Stimulated activated CD4-positive, alpha-beta T cell treated with anti-CD3 and anti-CD28 coated beads, Interleukin-15, amount 100 ng/mL, for 1 hour (primary cell): ENCODE measurements at places on chromosomes 5 and 9.

DNA sequence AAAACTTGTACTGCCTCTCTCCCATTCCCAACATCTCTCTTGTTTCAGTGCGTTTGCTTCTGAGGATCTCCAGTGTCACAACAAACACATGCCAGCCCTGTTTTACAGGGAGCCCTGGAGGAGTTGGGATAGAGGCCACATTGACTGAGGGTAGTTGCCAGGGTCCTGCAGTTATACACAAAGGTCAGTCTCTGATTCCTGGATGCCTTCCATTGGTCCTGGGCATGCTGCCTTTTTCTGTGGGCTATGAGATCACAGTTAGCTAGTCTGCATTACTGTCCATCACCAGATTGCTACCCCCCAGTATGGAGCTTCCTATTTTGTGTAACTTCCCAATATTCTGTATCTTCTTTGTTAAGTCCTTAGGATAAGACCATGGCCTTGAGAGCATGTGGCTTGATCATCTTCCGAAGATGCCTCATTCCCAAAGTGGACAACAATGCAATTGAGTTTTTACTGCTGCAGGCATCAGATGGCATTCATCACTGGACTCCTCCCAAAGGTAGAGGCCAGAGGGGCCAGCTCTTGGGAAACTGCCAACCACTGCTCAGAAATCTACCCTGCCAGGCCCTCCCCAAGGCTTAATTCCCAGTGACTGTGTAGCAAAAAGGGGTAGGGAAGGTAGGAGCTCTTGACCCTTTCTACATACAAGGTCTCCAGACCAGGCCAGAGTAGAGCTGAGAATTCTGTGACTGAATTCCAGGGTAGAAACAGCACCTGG, 9.5 kb downstream of the NUDT2 start:
- DNase-seq: no peak

DNA sequence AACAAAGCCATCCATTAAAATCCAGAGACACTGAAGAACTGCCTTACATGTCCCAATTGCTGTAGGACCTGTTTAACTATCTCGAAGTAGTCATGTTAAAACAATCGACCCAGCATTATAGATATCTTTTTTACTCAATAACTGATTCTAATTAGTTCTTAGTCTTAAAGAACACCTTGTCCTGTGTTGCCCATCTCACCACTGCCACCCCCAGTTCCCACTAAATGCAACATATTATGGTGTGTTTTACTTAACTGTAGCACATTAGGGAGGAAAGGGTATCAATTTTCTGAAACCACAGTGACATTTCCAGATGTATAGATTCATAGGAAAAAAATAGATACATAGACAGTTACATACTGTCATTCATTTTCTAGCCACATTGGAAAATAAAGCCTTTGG, 221.2 kb downstream of the MEF2C start:
- DNase-seq: no peak

GRCh38 chr5:130068988-130069387, 164.7 kb downstream of the CHSY3 start:
- no peak for DNase-seq

DNA sequence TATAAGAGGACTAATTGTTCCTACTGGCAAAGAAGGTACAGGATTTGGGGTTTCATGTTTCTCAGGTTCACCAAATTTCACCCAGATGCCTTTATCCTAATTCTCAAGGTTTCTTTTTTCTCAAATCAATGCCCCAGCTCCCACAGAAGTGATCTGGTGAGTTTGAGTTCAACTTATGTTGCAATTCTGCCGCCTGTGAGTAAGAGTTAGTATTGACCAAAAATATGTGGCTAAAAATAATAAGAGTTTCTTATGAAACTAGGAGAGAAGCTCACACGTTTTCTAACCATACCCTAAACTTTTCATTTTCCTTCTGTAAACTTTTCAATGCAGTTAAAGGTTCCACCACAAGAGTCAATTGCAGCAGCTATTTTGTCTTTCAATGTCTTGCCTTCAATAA, 15.1 kb downstream of the SLCO6A1 start:
- DNase-seq: no peak

DNA sequence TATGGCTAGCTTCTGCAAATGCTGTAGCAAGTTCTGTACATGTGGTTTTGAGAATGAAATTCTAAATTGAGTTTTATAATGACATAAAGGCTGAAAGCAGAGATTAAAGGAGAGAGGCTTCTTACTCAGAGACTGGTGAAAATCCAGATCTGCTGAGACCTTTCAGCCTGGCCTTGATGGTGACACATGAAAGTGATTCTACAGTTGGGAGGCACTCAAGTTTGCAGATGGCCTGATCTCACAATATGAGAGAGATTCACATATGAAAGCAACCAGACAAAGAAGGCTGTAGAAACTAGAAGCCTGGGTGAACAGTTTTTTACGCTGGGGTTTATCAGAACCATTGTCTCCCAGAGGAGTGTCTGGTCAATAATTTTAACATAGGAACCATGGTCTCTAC, 49.0 kb downstream of the RAB3C start:
- DNase-seq: no peak

DNA sequence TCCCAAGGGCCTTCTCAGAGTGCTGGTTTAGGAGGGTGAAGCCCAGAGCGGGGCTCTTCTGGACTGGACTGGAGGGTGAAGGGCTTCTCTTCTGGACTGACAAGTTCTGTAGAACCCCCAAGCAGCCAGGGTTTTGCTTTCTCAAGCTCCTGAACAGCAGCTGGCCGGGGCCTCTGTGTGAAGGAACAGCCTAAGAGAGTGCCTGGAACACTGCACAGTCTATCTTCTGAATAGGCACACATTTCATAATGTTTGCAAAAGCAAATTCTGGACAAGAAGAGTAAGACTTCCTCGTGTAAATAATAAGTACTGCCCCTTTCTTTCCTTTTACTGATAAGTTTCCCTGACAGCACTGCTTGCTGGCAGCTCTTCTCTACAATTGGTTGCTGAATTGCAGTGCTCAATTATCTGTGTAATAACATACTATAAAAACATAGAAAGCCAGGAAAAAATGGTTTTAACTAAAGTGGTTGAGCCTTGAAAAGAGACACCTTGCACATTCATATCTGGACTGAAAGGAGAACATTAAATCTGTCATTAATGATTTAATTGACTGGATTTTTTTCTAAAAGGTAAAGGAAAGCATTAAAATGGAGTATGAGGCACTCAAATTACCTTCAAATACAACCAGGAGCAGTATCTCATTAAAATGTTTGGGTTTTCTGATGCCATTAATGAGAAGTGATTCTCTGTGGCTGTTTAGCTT, 20.5 kb downstream of the MAST4 start:
- no peak for DNase-seq

- DNase-seq: no peak
Measured at GRCh38 chr9:81266086-81266485, 423.3 kb downstream of the TLE1 start.

DNA sequence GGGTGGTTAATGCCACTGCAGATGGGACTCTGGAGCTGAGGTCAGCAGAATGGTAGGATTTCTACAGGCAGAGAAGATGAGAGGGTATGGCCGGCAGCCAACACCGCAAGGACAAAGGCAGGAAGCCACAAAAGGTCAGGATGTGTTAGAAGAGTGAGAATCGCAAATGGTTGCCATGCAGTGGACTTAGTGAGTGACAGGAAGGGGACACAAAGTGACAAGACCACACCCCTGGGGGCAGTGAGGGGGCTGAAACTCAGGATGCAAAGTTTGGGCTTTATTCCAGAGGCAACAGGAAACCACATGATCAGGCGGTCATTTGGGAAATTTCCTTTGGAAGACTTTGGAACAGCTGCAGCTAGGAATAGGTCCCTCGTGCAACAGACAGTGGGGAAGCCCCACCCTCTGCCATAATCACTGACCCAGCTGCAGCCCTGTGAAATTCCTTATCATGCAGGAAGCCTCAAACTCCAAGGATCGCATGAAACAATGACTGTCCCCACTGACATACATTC, 14.2 kb upstream of the CCDC180 start:
- DNase-seq: no peak

DNA sequence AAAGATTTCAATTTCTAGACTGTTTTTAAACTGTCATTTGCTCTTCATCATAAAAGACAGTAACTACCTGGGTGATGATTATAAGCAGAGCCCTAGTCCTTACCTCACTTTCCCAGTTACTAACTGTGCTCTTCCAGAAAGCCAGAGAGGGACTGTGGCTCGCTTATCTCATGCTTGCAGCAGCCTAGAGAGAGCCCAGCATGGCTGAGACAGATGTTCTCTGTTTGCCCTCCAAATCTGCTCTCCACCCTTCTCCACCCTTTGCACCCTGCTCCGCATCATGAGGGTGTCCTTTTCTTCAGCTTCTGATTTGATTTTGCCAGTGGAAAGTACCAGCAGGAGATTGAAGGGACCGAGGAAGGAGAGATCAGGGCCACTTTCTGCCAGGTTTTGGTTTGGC, 61.2 kb upstream of the SELENOP start:
- no peak for DNase-seq

DNA sequence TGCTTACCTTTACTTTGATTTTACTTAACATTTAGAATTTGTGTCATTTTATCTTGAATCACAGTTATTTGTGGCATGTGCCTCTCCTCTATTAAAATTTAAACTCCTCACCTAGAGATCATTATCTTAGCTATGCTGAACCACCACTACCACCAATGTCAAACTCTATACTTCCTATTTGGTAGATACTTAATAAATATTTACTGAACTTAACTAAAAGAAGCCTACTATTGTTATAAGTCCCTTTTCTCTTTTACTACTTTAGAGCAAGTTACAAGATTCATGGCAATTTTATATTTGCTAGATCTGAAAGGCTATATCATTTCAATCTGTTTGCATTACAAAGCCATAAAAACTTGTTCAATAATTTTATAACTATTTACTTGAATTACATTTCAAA, 273.3 kb upstream of the CCNH start:
- no peak for DNase-seq

- DNase-seq: no peak
Measured at GRCh38 chr5:3226196-3226920, 369.3 kb upstream of the IRX1 start.

DNA sequence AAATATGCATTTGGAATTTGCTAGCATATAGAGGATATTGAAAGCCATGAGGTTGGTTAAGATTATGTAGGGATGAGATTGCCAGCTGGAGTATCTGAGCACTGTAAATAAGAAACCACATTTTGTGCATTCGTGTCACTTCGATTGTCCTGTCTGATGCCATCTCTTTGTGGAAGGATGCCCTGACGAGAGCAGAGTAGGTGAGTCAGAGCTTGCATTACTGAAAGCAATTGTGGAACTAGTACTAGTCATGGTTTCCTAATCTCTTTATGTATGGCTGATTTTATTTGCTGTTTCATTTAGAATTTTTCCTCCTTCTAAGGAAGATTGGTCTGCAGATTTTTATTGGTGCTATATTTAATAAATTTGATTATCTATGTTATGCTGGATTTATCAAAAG, 14.5 kb upstream of the TAS2R1 start:
- DNase-seq: no peak

DNA sequence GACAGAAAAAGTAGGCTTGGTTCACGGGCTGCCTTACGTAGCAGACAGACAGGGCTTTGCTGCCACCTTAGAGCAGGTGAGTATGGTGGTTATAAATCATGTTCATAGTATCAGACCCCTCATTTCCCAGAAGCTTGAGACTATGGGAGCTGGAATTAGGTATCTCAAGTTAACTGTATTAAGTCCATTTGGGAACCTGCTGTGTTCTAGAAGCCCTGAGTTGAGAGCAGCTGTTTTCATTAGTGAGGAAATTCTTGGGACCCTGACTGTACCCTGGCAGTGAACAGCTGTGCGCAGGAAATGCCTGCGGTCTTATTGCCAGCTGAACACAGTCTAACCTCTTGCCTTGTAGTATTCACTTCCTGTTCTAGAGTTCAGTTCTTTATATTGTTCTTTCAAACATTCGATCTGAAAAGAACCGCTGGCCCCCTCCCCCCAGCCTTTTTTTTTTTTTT, 29.8 kb downstream of the UGCG start:
- DNase-seq: peak; percentile 15

- no peak for DNase-seq
Measured at GRCh38 chr5:17794815-17795214, 160.6 kb downstream of the TAF11L14 start.

- no peak for DNase-seq
Measured at GRCh38 chr9:94631599-94631998, 7.7 kb downstream of the FBP1 start.

GRCh38 chr9:95249986-95250385, 67.5 kb downstream of the FANCC start:
- no peak for DNase-seq

GRCh38 chr5:33888587-33888986, 3.2 kb downstream of the ADAMTS12 start:
- no peak for DNase-seq

DNA sequence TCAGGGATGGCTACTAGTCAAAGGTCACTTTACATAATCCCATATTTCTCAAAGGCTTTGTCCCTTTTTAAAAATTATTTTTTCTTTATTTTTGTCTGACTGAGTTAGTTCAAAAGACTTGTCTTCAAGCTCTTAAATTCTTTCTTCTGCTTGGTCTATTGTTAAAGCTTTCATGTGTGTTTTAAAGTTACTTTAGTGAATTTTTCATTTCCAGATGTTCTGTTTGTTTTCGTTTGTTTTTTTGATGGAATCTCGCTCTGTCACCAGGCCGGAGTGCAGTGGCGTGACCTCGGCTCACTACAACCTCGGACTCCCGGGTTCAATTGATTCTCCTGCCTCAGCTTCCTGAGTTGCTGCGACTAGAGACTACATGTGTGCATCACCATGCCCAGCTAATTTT, 55.0 kb upstream of the SNCAIP start:
- DNase-seq: no peak

- DNase-seq: no peak
Measured at GRCh38 chr9:101140764-101141163, 112.2 kb downstream of the PLPPR1 start.

DNA sequence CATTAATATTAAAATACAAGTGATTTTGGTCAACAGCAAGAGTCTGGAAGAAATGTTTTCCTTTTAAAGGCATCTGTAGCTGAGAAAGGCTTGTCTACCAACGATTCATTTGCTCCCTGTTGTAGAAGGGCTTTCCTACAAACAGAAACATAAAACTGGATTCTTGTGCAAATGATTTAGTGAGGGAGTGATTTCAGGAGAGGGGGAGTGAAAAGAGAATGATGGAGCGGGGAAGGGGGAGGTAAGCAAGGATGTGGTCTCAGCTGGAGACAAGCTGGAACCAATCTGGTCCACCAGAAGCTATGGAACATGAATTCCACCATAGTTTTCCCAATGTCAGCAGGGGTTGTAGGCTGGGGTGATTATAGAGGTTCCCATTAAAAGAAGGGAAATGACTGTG, 196.3 kb downstream of the FBXO4 start:
- no peak for DNase-seq

DNA sequence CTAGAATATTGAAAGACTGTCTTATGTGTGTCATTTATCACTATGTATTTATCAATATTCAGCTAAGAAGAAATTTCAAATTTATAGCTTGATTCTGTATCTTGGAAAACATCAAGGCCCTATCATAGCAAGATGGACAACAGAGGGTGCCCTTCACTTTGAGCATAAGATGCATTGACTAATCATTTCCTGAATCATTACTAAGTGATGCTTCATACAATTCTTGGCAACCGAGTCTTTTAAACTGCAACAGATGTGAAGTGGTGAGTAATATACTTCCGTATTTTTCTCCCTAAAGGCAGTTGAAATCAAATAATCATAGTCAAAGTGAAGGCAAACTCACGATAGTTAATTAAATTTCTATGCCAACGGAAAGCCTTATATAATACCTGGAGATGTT, 318.6 kb upstream of the RGMB start:
- no peak for DNase-seq
